ENCODE measurements at places on chromosomes 7 and 10.
A peak's percentile ranks its signal among the peaks of the same experiment; 100 is the strongest.

- no peak for DNase-seq
These were observed 56.4 kb downstream of the CTBP2 start for GRCh38 chr10:125103924-125104323.

GRCh38 chr10:113001599-113002448 is 51.8 kb downstream of the TCF7L2 start:
- DNase-seq: no peak

DNA sequence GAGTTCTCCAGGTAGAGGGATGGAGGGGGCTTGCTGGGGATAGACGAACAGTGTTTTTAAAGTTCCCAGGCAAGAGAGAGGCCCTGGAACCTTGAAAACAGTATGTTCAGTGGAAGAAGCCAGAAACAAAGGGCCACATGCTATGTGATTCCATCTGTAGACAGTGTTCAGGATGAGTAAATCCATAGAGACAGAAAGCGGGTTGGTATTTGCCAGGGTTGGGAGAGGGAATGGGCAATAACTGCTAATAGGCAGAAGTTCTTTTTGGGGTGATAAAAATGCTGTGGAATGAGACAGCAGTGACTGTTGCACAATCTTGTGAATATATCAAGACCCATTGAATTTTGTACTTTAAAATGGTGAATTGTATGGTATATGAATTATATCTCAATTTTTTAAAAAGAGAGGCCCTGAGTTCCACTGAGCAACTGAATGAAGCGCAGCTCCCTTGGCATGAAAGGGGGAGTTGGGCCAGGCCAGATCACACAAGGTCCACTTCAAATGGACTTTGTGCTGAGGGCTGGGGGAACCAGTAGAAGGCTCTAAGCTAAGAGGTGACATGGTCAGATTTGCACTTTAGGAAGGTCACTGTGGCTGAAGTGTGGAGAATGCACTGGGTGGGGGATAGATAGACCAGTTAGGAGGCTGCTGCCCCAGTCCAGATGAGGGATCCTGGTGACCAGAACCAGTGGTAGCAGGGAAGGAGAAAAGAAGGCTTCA is 34.0 kb downstream of the LEP start:
- DNase-seq: no peak

GRCh38 chr10:53122281-53122680 is 349.7 kb upstream of the MBL2 start:
- DNase-seq: no peak

DNA sequence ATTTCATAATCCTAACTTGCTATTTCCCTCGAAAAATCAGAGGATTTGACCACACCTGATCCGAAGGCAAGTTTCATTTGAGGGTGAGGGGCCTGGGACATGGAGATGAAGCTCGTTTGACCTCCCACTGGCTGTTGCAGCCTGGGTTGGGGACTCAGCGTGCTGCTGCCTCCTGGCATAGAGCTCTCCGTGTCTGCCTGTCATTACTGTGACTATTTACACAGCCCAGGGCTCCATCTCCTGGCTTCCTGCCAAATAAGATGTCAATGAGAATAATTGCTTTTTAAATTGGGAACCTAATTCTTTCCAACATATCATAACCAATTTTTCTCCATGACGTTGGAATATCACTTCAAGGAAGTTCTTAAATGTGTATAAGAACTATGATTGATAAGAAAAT is 139.3 kb upstream of the COBL start:
- no peak for DNase-seq

DNA sequence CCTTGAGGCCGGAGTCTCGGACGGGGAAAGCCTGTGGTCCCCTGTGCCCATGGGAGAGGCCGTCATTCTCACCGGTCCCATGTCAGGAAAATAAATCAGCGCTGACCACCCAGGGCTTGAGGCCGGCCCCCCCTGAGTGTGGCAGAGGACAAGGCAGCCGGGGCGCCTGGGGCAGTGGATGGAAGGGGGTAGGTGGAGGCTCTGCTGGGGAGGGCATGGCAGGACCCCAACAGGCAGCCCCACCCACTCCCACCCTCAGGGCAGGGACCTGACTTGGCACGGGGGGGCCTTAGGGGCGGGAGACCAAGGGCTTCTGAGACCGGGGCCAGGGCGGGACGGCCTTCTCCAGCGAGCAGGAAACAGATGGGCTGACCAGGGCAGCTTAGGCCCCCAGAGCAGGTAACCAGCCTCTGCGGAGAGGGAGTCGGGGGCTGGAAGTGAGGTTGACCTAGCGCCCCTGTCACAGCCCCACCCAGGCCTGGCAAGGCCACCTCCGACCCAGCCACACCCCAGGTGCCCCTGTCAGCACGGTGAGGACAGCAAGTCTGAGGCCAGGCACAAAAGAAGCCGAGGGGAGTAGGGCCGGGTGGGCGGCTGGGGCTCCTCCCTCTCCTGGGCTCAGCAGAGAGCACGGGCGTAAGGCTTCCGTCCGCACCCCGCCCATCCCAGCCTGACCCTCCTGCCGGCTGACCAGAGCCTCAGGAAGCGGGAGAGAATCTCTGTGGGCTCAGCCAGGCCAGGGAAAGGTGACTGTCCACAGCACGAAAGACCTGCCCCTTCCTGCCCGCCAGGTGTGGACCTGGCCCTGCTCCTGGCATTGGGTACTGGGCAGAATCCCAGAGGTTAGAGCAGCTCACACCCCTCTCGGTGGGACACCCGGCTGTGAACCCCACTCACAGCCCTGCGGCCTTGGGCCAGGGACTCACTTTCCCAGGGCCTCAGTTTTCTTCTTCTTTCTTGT is 87.4 kb downstream of the FOXL3 start:
- no peak for DNase-seq

DNA sequence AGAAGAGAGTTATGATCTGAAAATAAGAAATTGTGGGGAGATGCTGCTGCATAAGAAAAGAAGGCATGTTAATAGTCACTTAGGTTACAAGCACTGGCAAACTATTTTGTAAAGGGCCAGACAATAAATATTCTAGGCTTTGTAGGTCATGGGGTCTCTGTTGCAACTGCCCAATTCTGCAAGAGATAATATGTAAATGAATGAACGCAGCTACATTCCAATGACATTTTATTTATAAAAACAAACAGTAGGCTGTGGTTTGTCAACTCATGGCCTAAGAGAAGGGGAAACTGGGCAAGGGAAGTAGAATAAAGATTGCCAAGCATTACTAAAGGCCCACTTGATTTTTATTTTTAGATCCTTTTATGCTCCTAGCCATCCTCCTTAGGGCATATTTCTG is 133.1 kb downstream of the RAPGEF5 start:
- no peak for DNase-seq

DNA sequence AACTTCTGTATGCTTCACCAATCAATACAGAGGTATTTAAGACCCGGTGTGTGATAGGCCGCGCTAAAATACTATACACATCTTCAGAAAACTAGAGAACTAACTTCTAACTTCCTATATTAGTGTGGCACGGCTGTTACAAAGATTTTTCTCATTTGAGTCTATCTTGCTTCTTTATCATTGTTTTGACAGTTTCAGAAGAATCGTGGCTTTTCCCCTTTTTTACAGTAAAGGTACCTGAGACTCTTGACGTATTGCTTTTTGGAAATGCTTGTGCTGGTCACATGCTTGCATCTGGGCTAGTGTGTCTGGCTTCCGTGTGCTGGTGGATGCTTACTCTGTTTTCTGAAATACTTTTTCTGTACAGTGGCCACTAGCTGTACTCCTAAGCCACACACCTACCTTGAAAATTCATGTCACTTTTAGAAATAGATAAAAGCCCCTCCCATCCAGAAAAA is 12.7 kb downstream of the IKZF1 start:
- DNase-seq: no peak

DNA sequence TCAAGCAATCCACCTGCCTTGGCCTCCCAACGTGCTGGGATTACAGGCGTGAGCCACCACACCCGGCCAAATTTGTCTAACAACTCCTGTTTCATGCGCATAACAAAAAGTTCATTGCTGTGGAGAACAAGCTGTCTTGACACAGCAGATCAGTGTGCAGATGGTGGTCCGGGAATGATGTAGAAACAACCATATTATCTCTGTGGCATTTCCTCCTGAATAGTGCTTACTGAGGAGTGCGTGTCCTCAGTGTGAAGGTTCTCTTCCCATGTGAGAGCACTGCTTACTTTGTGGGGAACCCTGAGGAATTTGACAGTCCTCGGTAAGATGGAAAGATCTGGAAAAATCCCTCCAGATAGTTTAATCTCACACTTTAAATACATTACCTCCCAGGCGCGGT is 30.3 kb upstream of the ZNF438 start:
- DNase-seq: no peak

DNA sequence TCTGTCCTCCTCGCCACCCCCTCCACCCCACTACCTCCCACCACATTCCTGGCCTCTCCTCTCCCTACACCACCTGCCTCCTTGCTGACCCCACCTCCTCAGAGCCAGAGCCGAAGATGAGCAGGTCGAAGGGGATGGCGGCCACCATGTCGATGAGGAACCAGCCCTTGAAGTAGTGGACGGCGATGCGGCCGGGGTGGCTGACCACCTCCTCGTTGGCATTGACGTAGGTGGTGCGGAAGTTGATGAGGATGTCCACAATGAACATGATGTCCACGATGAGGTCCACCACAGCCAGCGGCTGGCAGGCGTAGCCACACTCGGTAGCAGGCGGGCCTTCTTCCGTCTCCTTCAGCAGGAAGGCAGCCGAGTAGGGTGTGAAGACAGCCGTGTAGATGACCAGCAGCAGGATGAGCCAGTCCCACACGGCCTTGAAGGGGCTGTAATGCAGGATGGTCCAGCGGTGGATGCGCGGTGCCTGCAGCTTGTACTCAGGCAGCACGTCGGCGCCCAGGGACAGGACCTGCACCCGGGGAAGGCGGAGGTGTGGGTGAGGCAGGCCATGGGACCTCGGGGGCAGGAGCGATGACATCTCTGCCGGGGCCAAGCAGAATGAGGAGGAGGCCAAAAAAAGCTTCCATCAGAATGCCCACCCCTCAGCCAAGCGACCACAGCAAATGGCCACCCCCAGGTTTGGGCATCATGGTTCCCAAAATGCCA is 25.6 kb downstream of the KCNH2 start:
- no peak for DNase-seq

- no peak for DNase-seq
These were observed 694.5 kb upstream of the PCDH15 start for GRCh38 chr10:55495555-55495954.

DNA sequence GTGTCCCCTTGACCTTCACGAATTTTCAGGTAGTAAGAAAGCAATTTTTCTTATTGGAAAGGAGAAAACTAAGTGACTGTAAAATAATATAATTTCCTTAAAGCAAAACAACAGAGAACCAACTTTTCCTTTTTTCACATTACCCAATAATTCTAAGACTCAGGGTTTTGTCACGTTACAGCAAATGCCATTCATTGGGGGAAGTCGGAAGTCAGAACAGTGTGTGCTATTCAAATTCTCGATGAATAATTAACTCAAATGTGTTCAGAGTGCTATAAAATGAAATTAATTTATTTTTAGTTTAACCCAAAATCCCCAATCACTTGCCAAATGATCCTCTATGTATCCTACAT is 40.0 kb downstream of the DIP2C start:
- DNase-seq: no peak

DNA sequence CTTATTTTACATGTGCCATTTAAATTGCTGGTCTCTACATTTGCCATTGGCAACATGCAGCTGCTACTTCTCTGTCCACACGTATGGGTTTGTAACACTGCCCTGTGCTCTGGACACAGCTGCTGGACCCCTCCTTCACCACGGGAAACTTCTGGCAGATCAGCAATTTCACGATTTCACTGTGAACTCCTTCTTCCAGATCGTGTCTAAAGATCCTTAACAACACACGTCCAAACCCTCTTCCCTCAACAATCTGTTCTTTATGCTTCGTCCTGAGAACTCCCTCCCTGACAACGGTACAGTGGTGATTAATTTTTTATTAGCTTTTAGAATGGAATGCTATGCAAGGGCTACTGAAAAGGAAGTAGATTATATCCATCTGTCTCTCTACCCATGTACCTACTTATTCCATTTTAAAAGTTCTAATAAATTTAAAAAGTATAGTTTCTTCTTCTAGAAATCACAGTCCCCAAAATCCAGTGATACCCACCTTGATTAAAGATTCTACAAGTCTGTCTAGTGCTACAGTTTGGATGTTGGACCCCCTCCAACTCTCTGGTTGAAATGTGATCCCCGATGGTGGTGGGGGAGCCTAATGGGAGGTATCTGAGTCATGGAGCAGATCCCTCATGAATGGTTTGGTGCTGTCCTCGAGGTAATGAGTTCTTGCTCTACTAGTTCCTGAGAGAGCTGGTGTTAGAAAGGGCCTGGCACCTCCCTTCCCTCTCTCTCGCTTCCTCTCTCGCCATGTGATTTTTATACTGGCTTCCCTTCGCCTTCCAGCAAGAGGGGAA is 81.0 kb downstream of the KIAA1549 start:
- DNase-seq: no peak

GRCh38 chr7:107463139-107464078 is 6.4 kb upstream of the GPR22 start:
- no peak for DNase-seq

DNA sequence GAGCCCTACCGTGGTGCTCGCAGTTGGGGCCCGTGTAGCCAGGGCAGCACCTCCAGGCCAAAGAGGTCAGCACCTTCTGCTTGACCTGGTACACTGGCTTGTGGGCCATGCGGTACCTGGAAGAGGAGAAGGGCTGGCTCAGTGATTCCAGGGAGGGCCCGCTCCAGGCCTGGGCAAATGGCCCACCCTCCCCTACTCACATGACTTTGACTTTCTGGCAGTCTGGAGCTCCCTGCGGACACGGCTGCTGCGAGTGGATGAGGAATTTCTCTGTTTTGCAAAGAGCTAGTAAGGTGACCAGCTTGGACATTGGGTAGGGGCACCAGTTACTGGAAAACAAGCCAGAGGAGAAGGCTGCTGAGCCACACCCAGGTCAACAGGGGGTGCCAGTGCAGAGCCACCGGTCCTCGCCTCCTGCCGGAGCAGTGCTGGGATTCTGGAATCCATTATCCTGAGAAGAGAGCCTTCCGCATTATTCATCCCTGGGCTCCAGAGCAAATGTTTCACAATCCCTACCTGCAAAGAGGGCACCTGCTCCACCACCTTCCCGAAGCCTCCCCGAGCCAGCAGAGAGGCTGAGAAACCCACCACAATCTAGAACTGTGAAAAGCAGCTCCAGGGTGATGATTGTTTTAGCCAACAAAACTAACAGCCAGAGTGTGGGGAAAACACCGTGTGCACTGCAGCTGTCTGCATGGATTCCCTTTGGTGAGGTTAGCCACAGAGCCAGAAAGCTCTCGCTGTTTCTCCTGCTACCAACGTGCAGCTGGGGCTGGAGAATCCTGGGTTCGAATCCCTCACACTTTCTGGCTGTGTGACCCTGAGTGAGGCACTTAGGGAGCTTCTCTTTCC is 11.8 kb downstream of the MMRN2 start:
- no peak for DNase-seq

DNA sequence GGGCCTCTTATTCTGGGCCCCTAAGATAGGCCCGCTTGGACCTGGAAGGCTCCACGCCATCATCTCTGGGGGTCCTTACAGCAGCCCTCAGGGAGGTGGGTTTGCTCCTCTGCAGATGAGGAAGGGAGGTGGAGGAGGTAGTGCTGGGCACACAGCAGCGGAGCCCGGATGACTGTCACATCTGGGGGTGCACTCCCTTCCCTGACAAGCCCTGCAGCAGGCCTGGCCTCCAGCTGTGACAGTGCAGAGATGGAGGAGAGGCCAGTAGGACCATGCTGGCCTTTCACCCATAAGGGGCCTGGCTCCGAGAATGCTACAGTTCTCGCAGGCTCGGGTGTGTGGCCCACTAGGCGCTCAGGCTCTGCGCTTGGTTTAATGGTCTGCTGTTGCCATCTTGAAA is 9.2 kb downstream of the GDF2 start:
- no peak for DNase-seq

- DNase-seq: peak; percentile 3
These were observed 131.5 kb upstream of the CTBP2 start for GRCh38 chr10:125291836-125292235.

Data from NCI-H524 treated with DMSO at 0.1 percent for 48 hours (cell line).